Ecto neural progenitor cell (in vitro differentiated cells): ENCODE measurements at places on chromosomes 7 and 10.
A peak's percentile ranks its signal among the peaks of the same experiment; 100 is the strongest.

- DNase-seq, result peak; percentile 52
These were observed 6.9 kb upstream of the CREB3L2 start for GRCh38 chr7:138008588-138009349.

- no peak for DNase-seq
These were observed 39.8 kb upstream of the CDK13 start for GRCh38 chr7:39910108-39910869.

- peak; percentile 89 for DNase-seq
These were observed 21.7 kb upstream of the PFKP start for GRCh38 chr10:3045471-3046209.

DNA sequence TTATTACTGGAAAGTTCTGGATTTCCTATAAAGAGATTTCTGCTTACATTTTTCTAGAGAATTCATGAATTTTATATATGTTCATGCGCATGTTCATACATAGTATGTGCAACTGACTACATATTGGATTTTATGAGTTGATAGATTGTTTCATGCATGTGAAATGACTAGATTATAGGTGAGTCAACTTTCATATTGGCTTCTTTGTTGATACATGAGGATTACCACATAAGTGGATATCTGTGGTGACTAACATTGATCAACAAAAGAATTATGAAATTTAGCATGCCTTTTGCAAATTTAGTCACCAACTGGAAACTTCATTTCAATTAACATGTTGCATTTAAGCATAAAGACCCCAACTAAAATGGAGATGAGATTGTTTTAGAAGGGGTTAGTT lies 99.0 kb downstream of the GNAT3 start:
- no peak for DNase-seq

GRCh38 chr10:21797984-21798765 lies 205.4 kb downstream of the DNAJC1 start:
- no peak for DNase-seq

GRCh38 chr7:49530481-49530880 lies 243.0 kb upstream of the VWC2 start:
- DNase-seq, result no peak

DNA sequence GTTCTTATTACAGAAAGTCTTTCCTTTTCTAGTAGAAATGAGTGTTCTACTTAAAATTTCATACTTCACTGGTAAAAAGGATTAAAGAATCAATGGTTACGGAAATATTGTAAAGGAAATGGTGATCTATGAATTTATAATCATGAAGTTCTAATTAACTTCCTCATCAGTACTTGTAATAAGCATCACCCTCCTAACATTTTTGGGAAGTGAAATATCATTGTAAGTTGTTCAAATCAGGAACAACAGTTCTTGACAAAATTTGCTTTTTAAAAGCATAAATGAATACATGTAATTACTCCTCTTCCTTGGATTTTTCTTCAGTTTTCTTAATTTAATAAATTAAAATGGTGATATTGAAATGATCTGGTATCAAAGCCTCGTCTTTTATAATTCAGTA lies 5.6 kb upstream of the PCGF5 start:
- DNase-seq, result no peak

GRCh38 chr10:63753808-63754207 lies 232.6 kb downstream of the REEP3 start:
- DNase-seq, result no peak

DNA sequence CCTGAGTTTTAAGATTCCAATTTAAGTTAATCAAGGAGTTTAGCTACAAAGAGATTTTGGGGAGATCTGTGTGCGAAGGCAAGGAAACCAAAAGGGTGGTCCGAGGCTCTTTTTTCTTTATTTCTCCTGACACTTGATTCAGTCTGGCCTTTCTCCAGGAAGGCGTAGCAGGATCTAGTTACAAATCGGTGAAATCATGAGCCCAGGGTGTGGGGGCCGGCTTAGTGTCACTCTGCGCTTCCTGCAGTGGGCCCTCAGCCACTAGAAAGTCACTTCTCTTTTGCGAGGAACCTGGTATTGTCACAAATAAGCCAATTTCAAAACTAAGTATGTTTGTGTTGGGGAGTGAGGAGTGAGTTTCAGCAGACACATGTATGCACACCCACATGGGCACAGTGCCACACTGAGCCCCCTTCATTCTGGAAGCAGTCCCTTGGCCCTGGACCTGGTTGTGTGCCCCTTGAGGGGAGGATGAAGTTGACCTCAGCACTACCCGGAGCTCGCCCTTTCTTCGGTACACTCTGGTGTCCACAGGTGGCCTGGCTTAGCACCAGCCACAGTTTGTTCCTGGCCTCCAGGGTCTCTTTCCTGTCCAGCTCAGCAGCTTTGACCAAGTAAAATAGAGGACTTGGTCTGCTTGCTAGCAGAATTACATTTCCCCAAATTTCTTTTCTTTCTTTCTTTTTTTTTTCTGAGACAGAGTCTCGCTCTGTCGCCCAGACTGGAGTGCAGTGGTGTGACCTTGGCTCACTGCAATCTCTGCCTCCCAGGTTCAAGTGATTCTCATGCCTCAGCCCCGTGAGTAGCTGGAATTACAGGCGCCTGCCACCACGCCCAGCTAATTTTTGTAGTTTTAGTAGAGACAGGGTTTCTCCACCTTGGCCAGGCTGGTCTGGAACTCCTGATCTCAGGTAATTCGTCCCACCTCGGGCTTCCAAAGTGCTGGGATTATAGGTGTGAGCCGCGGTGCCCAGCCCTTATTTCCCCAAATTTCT lies 84.0 kb upstream of the BTBD16 start:
- no peak for DNase-seq

DNA sequence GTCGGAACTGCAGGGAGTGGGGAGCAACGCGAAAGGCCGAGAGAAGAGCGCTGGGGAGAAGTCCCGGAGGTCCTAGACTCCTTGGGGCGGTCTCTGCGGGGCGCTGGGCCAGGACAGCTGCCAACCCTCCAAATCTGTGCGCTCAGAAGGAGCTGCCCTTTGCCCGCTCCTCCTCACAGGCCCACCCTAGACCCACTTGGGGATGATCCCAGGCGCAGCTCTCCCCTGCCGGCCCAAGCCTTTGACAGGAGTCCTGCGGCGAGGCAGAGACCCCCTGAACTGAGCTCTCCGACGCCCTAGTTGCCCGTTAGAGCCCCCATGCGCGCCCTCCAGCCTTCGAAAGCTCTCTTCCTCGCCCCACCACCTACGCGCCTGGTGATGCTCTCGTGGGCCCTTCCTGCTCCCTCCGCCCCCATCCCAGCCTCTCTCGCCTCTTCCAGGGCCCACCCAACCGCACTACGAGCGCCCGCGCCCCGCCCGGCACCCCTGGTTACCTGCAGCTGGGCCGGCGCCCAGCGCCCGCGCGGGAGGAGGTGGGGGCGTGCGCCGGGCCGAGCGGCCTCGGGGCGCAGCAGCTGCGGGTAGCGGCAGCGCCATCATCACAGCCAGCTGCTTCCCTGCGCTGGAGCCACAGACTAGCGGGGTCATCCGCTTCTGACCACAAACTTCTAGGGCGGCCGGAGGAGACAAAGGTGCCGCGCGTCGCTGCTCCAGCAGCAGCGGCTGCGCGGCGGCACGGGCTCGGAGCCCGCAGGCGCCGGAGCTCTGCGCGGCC lies 353.4 kb downstream of the DNAJB6 start:
- DNase-seq, result peak; percentile 72

DNA sequence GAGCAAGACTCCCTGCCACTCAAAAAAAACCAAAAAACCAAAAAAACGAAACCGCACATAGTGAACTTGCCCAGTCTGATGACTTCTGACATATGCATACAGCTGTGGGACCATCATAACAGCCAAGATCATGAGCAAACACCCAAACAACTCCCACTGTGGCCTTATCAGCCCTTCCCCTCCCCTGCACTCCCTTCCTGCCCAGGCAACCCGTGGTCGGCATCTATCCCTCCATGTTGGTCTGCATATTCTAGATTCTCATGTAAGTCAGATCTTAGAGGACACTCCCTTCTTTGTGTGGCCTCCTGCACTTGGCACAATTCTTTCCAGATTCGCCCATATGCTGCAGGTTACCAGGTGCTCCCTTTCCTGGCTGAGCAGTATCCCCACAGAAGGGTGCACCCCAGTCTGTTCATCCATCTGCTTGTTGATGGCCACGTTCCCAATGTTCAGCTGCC lies 72.8 kb downstream of the GNA12 start:
- no peak for DNase-seq

DNA sequence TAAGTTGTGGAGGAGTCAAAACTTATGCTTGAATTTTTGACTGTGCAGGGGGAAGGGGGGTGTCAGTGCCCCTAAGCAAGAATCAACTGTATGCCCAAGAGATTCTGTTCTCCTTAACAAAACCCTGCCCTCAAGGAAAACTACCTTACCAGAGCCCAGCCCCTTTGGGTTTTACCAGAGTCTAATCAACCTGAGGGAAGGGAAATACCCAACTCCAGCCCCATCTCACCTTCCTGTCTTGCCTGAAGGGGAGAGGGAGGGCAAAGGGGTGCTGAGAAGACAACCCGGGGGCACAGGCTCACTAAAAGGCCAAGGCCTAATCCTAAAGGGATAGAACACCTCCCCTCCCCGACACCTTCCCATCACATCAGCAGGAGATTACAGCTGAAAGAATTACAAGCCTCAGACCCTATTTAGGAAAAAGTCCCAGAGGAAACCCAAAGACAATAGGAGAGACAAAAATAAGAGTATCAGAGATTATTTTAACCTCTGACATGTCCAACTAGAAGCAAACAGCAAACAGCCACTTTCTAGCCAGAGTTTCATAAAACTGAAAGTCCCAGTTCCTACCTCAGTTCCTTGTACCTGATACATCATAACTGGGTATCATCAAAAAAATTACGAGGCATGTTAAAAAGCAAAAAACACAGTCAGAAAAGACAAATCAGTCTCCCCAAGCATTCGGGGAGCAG lies 26.8 kb upstream of the C7orf33 start:
- DNase-seq, result no peak

DNA sequence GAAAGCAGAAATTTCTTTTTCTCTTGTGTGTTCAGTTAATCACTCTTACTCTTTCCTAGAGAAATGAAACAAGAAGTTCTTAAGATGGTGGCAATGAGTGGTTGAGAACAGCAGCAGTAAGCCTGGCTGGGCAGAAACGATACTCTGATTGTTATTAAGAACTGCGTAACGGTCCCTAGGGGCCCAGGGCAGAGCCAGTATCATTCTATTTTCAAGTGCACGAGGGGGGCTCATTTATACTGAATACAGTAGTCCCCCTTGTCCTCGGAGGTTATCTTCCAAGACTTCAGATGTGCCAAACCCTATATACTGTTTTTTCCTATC lies 64.9 kb downstream of the EEPD1 start:
- no peak for DNase-seq
